Caudate nucleus (tissue), 63 donors: ENCODE measurements at places on chromosomes 7 and 10.
A peak's percentile ranks its signal among the peaks of the same experiment; 100 is the strongest.

DNA sequence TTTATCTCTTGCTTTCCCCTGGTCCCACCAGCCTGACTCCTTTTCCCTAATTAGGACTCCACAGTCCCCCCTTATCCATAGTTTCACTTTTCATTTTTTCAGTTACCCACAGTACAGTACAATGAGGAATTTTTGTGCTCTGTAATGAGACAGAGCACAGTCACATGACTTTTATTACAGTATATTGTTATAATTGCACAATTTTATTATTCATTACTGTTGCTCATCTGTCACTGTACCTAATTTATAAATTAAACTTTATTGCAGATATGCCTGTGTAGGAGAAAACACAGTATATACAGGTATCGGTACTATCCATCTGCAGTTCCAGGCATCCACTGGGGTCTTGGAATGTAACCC lies 125.4 kb downstream of the KCNMA1 start:
- DNase-seq, result no peak

DNA sequence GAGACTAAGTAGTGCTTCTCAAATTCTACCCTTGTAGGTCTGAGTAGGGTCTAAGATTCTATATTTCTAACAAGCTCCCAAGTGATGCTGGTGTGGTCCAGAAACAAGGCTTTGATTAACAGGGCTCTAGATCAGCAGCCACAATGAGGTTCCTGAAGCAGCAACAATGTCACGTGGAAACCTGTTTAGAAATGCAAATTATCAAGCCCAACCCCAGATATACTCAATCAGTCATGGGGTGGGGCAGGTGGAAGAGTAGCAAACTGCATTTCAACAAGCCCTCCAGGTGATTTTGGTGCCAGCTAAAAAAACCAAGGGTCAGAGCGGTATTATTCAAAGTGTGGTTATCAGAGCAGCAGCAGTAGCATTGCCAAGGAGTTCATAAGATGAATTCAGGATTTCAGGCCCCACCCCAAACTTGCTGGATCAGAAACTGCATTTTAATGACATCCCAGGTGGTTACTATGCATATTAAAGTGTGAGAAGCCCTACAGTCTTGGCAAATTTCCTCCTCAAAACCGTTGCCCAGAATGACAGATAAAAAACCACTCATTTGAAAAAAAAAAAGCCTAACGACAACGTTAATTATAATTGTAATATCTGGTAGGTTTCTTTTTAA lies 199.2 kb downstream of the AHR start:
- no peak for DNase-seq

- DNase-seq, result peak; percentile 55
Measured at GRCh38 chr10:118045837-118046394, 825 bp downstream of the RAB11FIP2 start.

- no peak for DNase-seq
Measured at GRCh38 chr10:79298403-79299244, 48.6 kb upstream of the PPIF start.

GRCh38 chr10:113960617-113961181 lies 83.0 kb upstream of the ADRB1 start:
- DNase-seq, result no peak

GRCh38 chr7:55273186-55273980 lies 91.8 kb upstream of the LANCL2 start:
- DNase-seq, result no peak
